ENCODE measurements at places on chromosomes 1 and 21.

DNA sequence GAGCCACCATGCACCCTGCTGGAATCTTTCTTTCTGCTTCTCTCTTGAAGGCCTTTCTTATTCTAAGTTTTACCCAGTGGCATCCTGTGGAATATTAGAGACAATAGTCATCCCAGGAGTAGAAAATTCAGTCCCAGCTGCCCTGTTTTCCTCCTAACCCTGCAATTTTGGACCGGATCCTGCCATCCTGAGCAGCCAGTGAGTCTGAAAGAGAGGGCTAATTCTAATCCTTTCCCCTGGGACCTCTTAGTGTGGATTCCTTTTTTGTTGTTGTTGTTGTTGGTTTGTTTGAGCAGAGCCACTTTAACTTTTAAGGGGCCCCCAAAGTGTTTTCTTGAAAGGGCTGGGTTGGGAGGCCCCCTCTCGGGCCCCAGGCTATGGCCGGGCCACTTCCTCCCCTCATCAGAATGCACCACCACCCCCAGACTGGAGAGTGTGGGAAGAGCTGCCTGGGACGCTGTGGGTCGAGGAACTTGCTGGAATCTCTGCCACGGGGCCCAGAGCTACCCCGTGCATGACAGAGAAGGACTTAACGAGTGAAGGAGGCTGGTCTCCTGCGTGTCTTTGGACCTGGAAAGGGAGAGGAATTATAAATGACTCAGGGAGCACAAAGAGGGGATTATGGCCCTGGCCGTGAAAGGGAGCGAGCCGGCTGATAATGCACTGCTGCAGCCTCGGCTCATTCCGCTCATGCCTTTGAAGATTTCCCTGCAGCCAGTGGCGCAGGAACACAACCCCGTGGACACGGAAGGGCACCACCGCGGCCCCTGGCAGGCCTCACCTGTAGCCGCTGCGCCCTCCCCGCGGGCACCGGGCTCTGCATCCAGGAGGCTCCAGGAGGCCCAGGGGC is 81.0 kb upstream of the AKT3 start:
- DNase-seq, result no peak

GRCh38 chr1:180586671-180587155 is 27.9 kb downstream of the OVAAL start:
- DNase-seq, result no peak

GRCh38 chr1:243708210-243708609 is 141.8 kb downstream of the AKT3 start:
- no peak for DNase-seq

DNA sequence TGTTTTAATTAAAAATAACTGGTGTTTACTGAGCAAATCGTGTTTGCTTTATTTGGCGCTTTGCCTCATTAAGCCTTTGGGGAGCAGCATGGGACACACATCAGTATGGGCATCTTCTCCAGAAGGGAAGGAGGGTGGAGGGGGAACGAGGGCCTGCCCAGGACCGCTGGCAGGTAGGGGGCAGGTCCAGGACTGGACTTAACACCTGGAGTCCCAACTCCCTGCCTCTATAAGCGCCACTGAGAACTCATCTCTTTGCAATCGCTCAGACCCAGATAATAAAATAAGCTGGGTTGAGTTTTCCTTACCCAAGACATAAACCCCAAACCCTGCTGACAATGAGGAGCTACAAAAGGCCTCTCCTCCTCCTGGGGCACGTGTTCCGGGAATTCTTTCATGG is 15.1 kb downstream of the ABCG1 start:
- no peak for DNase-seq

- DNase-seq, result no peak
Measured at GRCh38 chr1:64877151-64877550, 89.2 kb downstream of the JAK1 start.

DNA sequence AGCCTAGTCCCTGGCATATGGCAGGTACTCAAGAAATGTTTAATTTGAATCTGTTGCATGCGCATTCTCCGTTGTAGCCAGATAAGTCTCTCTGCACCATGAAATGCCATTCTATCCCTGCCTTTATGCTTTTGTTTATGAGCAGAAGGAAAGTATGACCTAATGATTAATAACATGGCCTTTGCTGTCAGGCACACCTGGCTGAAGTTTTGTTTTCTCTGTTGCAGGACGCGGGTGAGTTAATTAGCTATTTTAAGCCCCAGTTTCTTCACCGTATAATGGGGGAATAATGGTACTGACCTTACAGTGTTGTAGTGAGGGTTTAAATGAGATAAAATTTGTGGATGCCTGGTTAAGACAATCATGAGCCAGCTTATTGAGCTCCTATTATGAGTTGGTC is 87.7 kb downstream of the ST6GALNAC3 start:
- DNase-seq, result no peak

- DNase-seq, result no peak
Measured at GRCh38 chr1:5661196-5662085, 330.8 kb downstream of the NPHP4 start.

DNA sequence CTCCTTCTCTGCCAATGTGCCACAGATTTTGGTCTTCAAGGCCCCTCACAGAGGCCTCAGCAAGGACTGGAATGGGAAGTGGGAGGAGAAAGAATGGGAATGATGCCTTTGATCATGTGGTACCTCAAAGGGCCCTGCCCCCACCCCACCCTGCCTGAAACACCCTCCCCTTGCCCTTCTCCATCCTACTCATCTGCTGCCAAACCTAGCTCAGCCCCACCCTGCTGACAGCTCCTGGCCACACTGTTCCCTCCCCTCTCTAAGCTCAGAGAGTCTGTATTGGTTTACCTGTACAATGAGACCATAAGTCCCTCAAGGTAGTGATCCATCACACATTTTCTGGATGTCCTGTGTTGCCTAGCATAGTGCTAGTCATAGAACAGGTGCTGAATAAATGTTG is 6.7 kb upstream of the ARHGAP30 start:
- DNase-seq, result no peak

DNA sequence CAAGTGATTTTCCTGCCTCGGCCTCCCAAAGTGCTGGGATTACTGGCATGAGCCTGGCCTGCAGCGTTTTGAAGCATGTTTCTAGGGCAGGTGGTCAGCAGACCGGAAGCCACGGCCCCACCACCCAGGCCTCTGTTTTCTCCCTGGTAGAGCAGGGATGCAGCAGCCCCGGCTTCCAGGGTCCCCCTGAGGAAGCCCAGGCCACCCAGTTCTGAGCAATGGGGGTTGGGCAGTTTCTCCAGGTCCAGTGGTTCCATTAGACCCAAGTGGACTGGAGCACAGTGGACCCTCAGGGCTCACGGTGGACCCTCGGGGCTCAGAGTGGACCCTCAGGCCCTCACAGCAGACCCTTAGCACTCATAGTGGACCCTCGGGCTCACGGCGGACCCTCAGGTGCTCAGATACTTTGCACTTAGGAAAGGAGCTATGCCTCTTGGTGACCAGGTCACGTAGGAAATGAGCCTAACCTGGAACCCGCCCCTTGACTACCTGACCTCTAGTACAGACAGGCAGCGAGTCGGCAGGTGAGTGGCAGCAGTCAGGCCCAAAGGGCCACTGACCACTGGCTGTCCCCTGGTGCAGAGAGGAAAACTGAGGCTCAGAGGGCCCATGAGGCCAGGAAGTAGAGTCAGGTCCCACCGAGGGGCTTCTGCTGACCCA is 4.6 kb upstream of the FNDC10 start:
- no peak for DNase-seq

DNA sequence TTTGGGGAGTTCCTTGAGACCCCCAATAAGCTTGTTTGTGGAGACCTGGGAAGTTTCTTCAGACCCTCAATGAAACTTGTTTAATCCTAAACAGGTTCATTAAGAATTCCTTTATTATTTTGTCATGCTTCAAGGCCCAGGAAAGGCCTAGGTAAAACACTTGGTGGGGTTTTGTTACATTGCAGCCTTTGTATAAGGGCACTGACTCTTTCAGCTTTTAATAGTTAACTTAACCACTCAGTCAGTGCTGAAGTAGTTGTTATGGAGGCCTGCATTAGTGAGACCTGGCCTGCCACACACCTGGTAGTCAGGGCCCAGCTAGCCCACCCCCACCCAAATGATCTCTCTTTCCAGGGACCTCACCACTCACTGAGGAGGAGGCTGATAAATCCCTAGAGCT is 103.7 kb downstream of the FCRL5 start:
- no peak for DNase-seq

DNA sequence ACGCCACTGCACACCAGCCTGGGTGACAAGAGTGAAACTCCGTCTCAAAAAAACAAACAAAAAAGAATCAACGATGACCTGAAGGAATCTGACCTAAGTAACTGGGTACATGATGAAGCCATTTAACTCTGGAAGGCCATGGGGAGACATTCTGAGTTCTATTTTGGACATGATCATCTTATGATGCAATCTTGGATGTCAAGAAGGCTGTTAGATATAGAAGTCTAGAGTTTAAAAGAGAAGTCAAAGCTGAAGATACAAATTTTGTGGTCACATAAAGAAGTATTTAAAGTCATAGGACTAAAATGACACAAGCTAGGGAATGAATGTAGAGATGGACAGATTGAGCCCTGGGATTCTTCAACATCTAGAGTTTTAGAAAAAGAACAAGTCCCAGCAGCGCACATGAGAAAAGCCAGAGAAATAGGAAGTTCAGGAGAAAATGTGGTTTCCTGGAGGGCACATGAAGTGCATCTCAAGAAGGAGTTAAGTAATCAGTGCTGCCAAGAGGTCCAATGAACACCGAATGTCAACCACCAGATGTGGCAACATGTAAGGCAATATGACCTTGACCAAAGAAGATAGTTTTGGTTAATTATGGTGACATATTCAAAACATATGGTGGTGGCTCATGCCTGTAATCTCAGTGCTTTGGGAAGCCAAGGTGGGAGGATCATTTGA is 26.8 kb downstream of the ELK4 start:
- no peak for DNase-seq

DNA sequence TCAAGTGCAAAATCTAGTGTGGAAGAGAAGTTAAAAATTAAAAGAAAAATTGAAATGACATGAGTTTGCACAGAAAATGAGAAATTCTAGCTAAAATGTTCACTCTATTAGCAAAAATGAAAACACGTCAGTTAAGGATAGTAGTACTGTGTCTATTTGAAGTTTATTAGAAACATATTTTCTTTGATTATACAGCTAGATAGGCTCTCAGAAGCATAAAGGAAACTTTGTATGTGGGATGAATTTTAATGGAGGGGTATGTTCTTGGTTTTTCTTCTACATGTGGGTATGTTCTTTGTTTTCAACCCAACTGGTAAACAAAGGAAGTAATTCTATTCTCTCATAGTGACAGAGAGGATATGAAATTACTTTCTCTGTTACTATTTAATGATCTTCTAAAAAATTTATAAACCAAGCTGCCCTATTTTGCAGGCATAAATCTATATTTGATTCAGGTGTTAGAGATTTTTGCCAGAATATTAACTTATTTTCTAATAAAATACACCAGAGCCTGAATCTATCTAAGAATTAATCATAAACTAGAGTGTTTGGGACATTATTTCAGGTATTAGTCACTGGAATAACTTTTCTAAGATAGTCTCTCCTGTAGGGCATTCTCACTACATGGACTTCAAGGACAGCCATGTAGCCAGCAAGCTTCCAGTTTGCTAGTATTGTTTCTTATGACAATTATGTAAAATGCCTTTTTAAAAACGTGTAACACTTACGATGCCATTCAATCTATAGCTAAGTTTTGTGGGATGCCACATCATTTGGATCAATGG is 15.8 kb downstream of the GPSM2 start:
- DNase-seq, result no peak

DNA sequence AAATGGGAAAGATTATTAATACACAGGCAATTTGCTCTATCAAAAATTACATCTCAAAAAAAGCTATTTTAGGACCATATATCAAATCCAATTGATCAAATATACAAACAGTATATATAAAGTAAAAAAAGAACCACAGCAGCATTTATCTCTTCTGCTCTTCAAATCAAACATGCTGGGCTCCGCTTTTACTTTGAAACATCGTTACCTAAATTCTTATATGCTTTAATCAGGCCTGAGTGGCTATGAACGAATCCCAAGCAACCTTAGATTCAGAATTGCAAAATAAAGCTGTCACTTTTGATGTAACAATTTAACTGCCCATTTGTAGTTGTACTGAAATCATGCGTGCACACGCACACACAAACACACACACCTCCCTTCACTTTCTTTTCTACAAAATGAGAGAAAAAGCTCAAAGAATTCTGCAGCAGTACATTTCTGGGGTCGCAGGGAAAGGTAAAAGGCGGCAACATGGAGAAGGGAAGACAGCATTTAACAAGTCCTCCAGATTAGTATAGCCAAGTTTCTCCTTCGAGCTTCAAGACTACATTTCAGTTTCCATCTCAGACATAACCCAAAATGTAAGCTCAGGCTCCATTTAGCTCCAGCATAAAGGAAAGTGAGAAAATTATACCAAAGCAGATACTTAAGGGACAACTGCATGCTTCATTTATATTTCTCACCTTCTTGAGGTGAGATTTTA is 92.2 kb upstream of the TTC39A start:
- DNase-seq, result no peak

- DNase-seq, result no peak
Measured at GRCh38 chr1:24081190-24081589, 30.7 kb downstream of the MYOM3 start.

GRCh38 chr1:59967141-59967697 is 40.6 kb upstream of the CYP2J2 start:
- DNase-seq, result no peak

DNA sequence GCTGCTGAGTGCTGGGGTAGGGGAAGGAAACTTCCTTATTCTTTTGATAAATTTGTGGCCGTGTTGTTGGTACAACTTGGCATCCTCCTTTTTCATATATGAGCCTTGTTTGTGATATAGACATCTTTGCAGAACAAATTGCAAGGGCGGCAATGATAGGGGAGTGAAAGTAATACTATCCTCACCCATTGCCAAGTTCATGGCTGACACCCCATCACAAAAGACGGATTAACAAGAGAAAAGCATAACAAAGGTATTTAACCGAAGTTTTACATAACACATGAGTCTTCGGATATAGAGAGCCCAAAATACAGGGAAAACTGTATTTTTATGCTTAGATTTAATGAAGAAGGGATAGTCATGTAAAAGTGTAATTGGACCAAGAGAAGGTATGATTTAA is 86.3 kb upstream of the TMPRSS2 start:
- no peak for DNase-seq

- DNase-seq, result no peak
Measured at GRCh38 chr21:33682992-33683627, 40.8 kb downstream of the ITSN1 start.

DNA sequence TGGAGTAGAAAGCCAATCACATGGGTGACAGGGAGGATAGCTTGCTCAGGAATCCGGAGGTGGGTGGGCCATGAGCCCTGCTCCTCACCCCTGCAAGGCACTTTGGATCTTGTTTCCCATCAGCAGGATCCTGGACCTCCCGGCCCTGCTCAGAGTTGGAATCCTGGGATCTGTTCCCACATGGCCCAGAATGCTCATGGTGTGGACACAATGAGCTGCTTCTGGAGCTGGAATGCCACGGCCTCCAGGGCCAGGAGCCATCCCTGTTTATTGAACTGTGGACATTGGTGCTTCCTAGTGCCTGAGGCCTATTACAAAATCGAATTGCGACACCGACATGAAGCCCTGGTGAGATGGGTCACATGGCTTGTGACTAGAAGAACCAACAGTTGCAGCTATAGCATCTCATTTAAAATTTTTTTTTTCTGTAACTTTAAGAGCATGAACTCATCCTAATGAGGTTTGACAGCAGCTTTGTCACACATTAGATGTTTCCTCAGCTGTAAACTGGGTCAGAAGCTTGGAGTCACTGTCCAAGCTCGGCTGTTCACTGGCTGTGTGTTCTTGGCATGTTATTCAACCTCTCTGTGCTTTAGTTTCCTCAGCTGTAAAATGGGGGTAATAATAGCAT is 40.4 kb upstream of the GOLT1A start:
- DNase-seq, result no peak

GRCh38 chr1:24503870-24504523 is 1.4 kb downstream of the RCAN3 start:
- no peak for DNase-seq
